H4 (cell line): ENCODE measurements at places on chromosomes 6 and 20. TPM values are rescaled to one million over a fixed set of nuclear protein-coding genes. Genes with fewer than 3 reads are reported as not detected.
A peak's percentile ranks its signal among the peaks of the same experiment; 100 is the strongest.

GRCh38 chr20:59069026-59069425 lies 26.4 kb upstream of the PRELID3B start:
- DNase-seq, result no peak

Gene UST
- 9.3 and 11.7 TPM in 2 replicates for total RNA-seq

Gene SLC44A4
- total RNA-seq, result not detected in 2 replicates

DNA sequence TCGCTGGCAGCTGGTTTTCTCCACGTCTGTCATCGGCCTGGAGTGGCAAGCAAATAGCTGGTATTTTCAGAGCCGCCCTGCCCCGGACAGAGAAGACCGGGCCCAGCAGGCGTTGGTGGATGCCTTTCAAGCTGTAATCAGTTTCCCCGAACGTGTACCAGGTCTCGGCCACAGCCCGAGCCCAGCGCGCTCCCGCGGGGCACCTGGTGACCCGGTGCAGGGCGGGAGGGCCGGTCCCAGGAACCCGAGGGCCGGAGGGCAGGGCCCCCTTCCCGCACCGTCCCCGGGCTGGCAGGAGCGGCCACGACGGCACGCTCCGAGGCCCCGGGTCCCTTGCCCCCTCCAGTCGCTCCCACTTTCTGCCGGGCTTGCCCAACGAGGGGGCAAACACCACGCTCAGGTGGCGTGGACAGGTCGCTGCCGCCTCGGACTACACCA lies 348 bp upstream of the PYGB start:
- no peak for DNase-seq

Gene CYP24A1
- 0.95 TPM in 1 of 2 replicates, not detected in the other for total RNA-seq

Gene MAP3K4
- total RNA-seq, result 10.3 and 10.5 TPM in 2 replicates

Gene BANF2
- not detected in 2 replicates for total RNA-seq

Gene DSTN
- total RNA-seq, result 289 and 303 TPM in 2 replicates

Gene FAM83B
- not detected in 2 replicates for total RNA-seq

Gene PDE7B
- 1.7 and 2.3 TPM in 2 replicates for total RNA-seq

Gene SLC35F1
- 0.15 and 0.18 TPM in 2 replicates for total RNA-seq

- peak; percentile 94 for DNase-seq
Measured at GRCh38 chr20:46406200-46406985, at the start of gene ELMO2. Gene ELMO2, minus strand, starts transcription at chr20:46406615. Its CDS starts 12,133 bp downstream, at chr20:46394482.

Gene ZNF311
- 1.2 and 3.0 TPM in 2 replicates for total RNA-seq

- DNase-seq, result no peak
Measured at GRCh38 chr6:167863897-167864296, 37.2 kb downstream of the AFDN start.

Gene GUCA1A
- total RNA-seq, result not detected in 2 replicates

Gene MCM8
- 17.4 and 21.6 TPM in 2 replicates for total RNA-seq

Gene PFDN4
- 147 and 169 TPM in 2 replicates for total RNA-seq

DNA sequence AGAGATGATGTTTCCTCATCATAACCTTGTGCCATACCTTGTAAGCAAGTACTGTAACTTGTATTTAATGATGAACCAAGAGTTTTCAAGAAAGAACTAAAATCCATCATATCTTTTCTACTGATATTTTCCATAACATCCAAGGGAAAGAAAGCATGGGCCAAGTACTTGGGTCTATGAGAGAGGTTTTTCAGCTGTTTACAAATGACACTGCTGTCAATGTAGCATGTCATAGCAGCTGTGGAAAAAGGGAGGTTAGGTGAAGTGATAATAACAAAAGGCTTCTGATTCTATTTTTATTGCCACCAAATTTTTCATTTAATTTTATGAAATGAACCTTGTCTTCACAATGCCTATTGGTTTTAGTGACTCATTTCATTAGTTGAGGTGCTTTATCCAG lies 482.3 kb downstream of the LMBRD1 start:
- DNase-seq, result no peak
